ENCODE measurements at places on chromosomes 1 and 21. TPM values are rescaled to one million over a fixed set of nuclear protein-coding genes. Genes with fewer than 3 reads are reported as not detected.

Gene RAB25
- not detected for total RNA-seq

DNA sequence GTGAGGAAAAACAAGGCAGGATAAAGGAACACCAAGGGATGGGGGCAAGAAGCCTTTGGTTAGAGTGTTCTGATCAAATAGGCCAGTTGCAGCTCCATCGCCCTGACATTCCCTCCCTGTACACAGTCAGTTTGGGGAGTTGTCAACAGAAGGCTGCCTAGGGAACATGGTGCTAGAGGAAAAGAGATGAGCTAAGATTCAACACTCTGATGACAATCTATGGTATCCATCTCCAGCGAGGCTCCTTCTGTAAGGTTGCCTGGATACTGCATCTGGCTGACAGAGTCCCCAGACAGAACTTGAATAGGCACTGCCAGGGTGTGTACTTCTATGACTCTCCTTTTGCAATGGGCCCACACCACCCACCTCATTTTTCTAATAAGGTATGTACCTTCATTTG lies 11.2 kb upstream of the SLAMF9 start:
- DNase-seq = no peak

GRCh38 chr1:43931711-43932660 lies 1.6 kb upstream of the ARTN start:
- peak; percentile 72 for DNase-seq

DNA sequence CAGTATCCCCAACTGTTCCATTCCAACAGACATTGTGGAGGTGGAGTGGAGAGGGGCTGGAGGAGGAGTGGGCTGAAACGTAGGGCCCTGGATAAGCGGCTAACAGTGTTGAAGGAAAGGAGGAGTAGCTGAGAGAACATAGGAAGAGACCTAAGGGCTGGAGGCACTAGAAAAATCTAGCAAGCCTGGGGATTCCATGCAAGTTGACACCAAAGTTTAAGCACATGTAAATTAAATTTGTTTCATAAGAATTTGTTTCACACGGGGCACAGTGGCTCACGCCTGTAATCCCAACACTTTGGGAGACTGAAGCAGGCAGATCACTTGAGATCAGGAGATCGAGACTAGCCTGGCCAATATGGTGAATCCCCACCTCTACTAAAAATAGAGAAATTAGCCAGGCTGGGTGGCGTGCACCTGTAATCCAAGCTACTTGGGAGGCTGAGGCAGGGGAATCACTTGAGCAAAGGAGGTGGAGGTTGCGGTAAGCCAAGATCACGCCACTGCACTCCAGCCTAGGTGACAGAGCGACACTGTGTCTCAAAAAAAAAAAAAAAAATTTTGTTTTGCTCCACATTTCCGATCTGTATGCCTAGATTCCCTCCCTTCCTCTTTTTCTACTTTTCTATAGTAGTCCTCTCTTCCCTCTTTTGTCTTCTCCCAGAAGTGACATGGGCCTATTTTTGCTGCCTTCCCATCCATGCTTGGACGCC lies 530 bp upstream of the CD244 start:
- no peak for DNase-seq

Gene KRTAP19-3
- total RNA-seq = not detected

- no peak for DNase-seq
These were observed 58.5 kb downstream of the WDR4 start for GRCh38 chr21:42820616-42821465.

Data from RPMI7951 (cell line).